Hypothalamus (tissue), 51 donors: ENCODE measurements at places on chromosomes 7 and 10.

DNA sequence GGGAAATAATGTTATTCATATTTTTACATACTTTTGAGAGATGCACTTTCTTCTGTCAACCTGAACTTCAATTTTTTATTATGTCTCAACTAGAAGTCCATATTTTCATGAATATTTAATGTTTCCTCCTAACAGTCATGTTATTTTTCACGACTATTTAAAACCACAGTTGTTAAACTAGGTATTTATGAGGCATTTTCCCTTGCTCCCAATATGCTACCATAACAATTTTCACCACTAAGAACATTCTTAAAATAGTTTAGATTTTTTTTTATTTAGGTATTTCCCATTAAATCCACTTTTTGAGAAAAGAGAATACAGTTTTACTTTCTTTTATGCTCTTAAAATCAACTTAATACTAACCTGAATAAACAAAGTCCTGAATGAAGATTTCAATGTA is 89.4 kb downstream of the JAZF1 start:
- DNase-seq = no peak

DNA sequence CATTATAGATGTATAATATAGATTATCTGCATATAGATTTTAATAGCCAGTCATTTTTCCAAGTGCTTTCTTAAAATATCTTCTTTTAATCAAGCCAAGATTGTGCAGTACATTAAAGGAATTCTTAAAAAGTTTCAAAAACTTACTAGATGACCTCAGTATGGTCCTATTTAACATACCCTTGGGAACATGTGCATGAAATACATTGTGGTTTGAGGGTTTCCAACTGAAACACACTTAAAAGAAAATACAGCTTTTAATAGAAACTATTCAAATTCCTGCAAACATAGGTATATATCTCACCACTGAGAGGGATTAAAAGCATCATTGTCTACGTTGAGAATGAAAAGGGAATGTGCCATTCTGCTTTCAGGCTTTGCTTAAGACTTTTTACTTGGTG is 364.9 kb downstream of the SUGCT start:
- no peak for DNase-seq

- no peak for DNase-seq
Observed at GRCh38 chr7:121344093-121344492, 15.3 kb downstream of the WNT16 start.

DNA sequence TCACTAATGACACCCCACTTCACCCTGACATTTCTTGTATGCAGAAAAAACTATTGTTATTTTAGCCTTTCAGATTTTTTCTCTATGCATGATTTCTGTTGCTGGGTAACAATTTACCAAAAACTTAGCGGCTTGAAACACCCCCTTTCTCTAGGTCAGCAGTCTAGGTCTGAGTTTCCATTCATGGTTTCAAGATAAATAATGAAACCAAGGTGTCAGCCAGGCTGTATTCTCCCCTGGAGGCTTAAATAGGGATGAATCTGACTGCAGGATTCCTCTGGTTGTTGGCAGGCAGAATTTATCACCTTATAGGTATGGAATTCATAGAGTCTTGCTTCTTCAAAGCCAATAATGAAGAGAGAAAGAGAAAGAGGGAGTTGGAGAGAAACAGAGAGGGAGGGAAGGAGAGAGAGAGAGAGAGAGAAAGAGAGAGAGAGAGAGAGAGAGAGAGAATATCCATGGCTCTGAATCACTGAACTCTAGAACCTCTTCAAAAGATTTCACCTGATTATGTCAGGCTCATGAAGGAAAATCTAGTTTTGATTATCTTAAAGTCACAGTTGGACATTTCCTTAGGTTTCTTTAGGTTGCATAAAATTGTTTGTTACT is 1224.6 kb upstream of the LRRTM3 start:
- no peak for DNase-seq

DNA sequence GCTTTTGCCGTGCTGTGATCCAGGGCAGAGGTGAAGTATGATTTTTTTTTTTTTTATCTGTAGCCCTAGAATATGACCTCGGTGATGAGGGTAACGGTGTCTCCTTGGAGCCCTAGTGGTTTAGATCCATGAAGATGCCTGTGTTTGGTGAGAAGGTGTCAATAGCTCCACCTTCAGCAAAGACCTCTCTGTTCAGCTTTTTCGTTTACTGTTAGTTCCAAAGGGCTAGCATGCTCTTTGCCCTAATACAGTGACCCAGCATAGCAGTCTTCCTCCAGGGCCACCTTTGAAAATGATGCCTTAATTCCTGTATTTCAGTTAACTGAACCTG is 746 bp upstream of the MRPS16 start:
- DNase-seq = no peak

- no peak for DNase-seq
Observed at GRCh38 chr10:122894261-122894944, 15.0 kb upstream of the FAM24B start.
